Stimulated activated CD4-positive, alpha-beta T cell treated with anti-CD3 and anti-CD28 coated beads, Interleukin-1b, Interleukin-23, amount 100 ng/mL, for 48 hours (primary cell): ENCODE measurements at places on chromosomes 5 and 9.

DNA sequence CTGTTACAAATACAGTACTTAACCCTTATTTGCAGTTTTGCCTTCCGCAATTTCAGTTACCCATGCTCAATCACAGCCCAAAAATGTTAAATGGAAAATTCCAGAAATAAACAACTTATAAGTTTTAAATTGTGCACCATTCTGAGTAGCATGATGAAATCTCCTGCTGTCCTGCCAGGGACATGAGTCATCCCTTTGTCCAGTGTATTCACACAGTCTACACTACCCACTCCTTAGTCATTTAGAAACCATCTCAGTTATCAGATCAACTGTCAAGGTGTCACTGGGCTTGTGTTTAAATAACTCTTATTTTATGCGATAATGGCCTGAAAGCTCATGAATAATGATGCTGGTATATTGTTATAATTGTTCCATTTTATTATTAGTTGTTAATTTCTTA lies 95.8 kb downstream of the PLCXD3 start:
- DNase-seq = no peak

DNA sequence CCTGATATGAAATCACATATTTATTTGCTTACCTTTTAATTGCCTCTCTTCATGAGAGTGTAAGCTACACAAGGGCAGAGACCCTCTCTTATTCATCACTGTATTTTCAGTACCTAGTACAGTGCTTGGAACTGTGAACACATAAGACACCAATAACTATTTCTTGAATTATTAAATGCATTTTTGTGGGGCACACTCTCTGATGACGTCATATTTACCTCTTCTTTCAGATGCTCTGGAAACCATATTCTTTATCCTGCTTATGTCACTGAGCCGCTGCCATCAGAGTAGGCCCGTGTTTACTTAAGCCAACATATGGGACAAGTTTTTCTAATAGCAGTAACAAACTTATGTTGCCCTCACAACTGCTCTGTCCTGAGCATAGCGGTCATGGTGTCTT lies 266.5 kb downstream of the ELAVL2 start:
- no peak for DNase-seq

- DNase-seq = no peak
Observed at GRCh38 chr5:20528471-20528870, 540.5 kb upstream of the CDH18 start.

DNA sequence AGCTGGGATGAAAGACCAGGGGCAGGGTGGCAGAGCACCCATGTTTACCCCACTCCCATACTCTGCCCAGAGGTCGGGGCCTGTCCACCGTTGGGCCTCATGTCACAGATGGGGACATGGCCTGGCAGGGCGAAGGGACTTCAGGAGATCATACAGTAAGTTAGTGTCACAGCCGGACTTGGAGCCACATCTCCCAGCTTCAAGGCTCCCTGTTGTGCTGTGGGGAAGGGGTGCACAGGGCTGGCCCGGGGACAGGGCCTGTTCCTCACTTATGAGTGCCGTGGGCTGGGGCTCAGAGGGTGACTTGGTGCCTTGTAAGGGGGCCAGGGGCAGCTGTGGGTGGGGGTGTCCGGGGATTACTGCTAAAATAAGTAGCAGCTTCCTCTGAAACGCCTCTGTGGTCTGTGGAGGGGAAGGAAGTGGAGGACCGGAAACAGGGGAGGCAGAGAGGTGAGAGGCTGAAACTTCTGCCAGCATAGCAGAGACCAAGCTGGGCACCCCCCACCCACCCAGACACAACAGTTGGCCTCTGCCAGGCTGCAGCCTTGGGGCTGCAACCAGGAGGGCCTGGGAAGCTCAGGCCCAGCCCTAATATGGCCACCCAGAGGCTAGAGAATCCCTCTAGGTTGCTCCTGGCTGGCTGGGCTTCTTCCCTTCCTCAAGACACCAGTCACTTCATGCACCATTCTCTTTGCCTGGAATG lies 41.1 kb upstream of the NEK6 start:
- peak; percentile 68 for DNase-seq

GRCh38 chr5:112077180-112077579 lies 320.2 kb upstream of the NREP start:
- no peak for DNase-seq

GRCh38 chr5:35317586-35317985 lies 87.3 kb upstream of the PRLR start:
- no peak for DNase-seq

DNA sequence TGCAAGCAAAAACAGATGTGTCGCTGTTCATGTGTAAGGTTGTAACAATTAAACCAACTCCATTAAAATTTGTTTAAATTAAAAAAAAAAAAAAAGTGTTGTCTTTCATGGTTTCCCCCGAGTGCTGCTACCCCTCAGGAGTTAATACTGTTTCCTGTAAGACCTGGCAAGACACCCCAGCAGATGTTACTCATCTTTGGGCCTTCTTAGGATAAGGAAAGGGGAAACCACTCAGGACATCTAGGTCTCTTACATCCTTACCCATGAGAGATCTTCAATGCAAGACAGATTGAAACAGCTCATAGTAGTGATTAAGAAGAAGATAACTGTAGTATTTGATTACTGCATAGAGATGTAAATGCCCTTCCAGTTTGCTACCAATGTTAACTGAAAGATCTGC lies 33.5 kb upstream of the F2R start:
- no peak for DNase-seq

GRCh38 chr5:13814301-13814700 lies 130.2 kb downstream of the DNAH5 start:
- no peak for DNase-seq

- no peak for DNase-seq
Observed at GRCh38 chr5:84149094-84149493, 235.6 kb downstream of the EDIL3 start.

DNA sequence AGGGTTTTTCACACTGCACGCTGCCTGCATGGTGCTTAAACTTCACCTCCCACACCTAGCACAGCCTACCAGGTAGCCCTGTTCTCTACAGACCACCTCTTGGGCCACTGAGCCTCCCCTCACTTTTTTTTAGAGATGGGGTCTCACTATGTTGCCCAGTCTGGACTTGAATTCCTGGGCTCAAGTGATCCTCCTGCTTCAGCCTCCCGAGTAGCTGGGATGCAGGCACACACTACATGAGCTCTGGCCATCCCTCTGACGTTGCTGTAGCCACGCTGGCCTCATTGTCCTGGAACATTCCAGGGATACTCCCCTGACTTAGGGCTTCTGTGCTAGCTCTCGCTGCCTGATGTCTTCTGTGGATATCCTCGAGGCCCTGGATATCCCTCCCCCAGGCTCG lies 7.2 kb upstream of the CACFD1 start:
- no peak for DNase-seq

GRCh38 chr5:178404987-178405386 lies 172.4 kb upstream of the PHYKPL start:
- no peak for DNase-seq

DNA sequence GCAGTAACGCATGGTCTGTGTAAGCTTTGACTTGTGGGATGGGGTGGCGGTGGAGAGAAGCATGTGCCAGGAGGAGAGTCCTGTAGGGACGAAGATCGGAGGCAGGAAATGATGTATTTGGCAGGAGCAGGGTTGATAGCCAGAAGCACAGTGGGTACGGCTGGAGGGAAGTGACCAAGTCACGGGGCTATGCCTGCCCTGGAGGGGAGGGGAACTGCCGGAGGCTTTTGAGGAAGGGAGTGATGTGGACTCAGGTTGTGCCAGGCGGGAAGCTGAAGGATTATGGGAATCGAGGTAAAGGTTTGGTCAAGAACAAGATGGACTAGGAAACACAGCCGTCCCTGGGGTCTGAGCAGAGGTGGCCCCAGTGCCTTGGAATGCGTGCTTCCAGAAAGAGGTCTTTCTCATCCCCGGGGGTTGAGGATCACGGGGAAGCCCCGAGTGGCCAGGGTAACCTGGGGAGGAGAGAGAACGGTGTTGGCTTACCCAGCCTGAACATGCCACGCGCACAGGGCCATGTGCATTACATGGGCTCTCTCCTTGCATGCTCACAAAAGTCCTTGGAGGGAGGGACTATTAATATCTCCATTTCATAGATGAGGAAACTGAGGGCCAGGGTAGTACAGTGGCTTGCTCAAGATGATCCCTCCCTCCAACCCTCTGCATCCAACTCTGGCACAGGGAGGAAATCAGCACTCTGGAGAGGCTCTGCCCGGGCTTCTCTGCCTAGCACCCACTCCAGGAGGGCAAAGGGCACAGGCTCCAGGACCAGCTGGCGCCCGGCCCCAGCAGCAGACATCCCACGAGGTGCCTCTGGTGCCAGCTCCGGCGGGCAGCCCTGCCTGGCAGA lies 253.8 kb downstream of the PBX3 start:
- DNase-seq = no peak

DNA sequence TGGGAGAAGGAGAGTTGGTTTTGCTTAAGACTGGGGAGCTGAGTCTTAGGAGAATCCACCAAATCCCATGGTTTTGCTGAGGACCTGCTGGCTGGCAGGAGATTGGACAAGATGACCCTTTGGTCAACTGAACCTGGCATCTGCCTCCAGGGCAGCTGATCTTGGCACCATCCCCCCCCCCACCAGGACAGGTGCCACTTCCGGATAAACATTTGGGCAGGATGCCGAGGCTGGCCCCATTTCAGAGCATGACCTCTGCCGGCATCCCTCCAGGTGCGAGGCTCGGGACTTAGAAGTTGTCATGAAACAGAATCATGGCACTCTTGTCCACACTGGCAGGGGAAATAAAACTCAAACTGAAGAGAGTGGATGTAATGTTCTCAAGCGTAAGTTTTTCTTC lies 165.6 kb downstream of the MACROH2A1 start:
- DNase-seq = no peak

DNA sequence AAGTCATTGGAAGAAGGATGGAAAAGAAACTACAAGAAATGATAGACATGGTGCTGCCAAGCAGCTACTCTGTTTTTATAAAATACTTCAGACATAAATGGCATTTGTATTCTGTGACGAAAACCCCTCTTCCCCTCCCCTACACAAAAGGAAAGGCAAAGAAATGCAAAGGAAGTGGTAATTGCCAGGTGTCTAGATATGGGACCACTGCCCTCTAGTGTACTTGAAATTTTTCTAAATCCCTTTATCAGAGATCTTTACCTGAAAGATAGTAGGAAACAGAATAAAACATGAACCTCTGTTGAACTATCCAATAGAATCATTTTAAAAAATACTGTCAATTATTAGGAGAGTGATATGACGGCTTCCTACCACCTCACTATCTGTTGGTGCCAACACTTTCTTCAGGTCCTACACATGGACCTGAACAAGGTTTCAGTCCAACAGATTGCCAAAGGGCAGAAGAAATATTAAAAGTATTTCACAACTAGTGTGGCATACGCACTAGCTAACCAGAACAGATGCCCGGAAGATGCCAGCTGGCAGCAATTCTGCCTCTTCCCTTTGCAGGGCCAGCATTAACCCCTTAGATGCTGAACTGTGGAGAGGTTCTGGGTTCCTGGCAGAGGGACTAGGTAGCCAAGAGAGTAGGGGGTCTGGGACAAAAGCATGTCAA lies 104.1 kb downstream of the TSSK1B start:
- DNase-seq = no peak

DNA sequence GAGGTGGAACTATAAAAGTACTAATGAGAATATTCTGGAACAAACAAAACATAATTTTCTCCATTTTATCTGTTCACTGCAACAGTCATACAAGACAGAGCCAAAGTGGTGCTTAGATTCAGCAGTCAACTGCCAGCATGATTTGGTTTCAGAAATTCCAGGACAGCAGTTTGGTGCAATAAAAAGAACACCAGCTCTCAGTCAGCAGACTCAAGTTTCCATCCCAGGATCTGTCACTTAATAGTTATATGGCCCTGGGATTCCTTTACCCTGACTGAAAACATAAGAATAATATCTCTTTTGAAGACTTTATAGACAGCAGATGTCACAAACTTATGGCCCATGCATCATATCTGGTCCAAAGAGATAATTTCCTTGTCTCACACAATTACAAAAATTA lies 92.8 kb upstream of the RASEF start:
- DNase-seq = no peak

- no peak for DNase-seq
Observed at GRCh38 chr9:120974921-120975320, 48.3 kb upstream of the TRAF1 start.

DNA sequence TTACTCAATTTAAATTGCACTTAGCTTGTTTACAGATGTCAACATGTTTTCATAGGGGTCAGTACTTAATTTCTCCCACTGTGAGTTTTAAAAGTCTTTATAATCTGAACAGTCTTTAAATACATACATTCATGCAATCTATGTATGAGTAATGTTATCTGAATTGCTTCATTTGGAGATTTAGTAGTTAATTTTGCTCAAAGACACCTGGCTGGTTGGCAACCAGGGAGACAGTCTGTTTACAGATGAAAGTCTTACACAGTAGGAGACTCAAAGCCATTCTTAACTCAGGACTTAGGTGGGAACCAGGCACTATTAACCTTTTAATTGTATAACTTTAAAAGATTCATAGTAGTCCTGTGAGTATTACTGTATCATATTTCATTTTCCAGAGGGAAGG lies 29.3 kb downstream of the DAB2 start:
- no peak for DNase-seq

DNA sequence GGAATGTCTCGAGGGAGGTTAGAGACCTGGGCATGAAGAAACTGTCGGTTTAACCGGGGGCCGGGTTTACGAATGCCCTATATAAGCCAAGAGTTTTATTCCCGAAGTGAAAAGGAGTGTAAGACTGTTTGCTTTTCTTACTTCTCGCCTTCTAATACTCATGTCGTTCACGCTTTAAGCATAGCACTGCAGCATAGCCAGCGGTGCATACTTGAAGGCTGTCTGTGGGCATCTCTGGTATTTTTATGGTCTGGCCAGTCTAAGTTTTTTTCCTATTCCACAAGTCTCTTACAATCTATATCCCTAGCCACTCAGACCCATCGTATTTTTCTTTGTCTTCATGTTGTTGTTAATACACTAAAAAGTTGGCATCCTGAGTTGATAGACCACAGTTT lies 1.2 kb downstream of the UHRF2 start:
- DNase-seq = no peak

DNA sequence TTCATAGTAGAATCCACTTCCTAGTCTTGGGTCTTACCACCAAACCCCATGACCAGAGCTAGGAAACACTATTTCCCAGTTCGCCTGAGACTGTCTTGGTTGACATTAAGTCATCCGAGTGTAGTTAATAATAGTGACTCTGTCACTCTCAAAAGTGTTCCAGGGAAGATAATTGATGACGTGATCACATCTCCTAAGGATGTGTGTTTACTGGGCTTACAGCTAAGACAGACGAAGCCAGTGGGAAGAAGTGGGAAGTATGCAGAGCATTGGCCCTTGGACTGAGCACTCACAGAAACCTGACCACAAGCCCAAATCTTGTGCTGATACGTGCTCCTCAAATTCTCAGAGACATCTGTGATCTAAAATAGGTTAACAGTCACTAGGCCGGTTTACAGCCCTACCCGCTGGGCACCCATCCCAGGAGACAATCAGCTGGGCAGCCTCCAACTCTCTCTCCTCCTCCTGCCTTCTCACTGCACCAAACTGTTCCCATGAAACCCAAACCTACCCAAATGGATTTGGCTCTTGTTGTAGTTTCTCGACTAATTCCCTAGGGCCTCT lies 316.6 kb downstream of the TLE1 start:
- DNase-seq = no peak

- DNase-seq = no peak
Observed at GRCh38 chr9:91503673-91504081, 80.0 kb upstream of the NFIL3 start.
